Activated CD4-positive, alpha-beta T cell treated with anti-CD3 and anti-CD28 coated beads, Interleukin-2, amount 10 ng/mL, durations not matched to agents 7 days and 5 days (primary cell): ENCODE measurements at places on chromosomes 2 and 18. TPM values are rescaled to one million over a fixed set of nuclear protein-coding genes. Genes with fewer than 3 reads are reported as not detected.

DNA sequence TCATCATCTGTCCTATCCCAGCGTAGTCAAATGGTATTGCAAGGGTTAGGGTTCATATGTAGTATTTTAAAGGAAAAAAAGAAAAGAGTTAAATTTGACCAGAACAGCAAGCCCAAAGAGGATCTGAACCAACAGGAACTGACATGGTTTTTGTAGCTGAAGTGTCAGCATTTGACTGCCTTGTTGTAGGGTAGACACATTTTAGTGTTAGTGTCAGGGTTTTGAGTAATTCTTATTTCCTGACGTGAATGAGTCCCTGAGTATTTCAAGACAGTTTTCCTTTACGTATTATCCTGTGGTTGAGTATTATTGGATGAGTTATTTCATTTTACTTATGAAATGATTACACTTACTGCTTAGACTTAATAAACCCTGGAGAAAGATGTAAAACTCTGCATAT is 173.3 kb upstream of the ZEB2 start:
- H3K36me3 ChIP-seq = no peaks in the 10 kb centered on the region
- peaks cover 4% of the 10 kb centered on the region for H3K27me3 ChIP-seq

Gene RAX
- total RNA-seq = not detected

- H3K27ac ChIP-seq = no peak overlapping the region
- H3K27me3 ChIP-seq = peaks cover 22% of the 10 kb centered on the region
- no peak for DNase-seq
Observed at GRCh38 chr18:58990720-58991119, 126.0 kb downstream of the ZNF532 start.

Gene RSAD2
- 101 TPM for total RNA-seq

- DNase-seq = no peak
- H3K27ac ChIP-seq = no peak overlapping the region
- H3K4me1 ChIP-seq = peaks cover 9% of the 10 kb centered on the region
- peaks cover 4% of the 10 kb centered on the region for H3K27me3 ChIP-seq
- no peaks in the 10 kb centered on the region for H3K36me3 ChIP-seq
- H3K4me3 ChIP-seq = no peak overlapping the region
Observed at GRCh38 chr2:58870704-58871103, 629.6 kb upstream of the FANCL start.

DNA sequence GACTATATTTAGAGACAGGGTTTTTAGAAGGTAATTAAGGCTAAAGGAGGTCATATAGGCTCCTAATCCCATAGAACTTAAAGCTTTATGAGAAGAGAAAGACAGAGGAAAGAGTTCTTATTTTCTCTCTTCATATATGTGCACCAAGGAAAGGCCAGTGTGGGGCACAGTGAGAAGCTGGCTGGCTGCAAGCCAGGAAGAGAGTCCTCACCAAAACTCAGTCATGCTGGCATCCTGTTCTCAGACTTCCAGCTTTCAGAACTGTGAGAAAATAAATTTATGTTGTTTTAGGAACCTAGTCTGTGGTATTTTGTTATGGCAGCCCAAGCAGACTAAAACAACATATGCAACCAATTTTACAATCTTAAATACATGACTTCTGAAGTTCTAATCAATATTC is 31.5 kb upstream of the ATIC start:
- H3K27me3 ChIP-seq = no peaks in the 10 kb centered on the region
- H3K4me3 ChIP-seq = no peak overlapping the region
- H3K36me3 ChIP-seq = no peaks in the 10 kb centered on the region
- DNase-seq = no peak
- H3K4me1 ChIP-seq = no peaks in the 10 kb centered on the region
- no peak overlapping the region for H3K27ac ChIP-seq

Gene RASGRP3
- 11.8 TPM for total RNA-seq
